ENCODE measurements at places on chromosomes 1 and 21.

DNA sequence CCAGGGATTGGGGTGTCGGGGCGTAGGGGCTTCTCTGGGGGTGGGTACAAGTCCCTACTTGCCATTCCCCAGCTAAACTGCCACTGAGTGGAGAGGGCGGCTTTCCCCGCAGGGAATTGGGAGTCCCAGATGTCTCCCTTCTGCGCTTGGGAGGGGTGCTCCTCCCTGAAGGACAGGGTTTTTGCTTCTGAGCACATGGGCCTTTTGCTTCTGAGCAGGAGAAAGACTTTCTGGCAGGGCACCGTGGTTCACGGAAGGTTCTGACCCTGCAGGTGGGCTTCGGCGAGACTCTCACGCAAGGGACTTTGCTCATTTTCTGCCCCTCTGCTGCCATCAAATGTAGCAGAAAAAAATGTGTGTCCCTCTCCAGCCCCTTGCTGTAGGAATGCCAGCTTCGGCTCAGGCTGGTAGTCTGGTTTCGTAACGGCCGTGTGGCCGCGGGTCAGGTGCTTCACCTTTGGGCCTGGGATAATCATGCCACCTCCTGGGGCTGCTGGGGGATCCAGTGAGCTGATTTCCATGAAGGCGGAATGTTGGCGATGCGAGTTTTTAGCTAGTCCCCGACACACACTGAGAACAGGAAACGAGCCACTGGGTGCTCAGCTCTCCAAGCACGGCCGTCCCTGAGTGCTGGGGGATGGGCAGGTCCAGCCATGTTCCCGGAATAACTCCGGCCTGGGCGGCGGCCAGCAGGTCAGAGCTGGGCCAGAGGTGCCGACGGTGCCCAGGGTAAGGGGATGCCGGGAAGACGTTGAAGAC is 364.0 kb downstream of the CAMTA1 start:
- DNase-seq, result peak; percentile 52

DNA sequence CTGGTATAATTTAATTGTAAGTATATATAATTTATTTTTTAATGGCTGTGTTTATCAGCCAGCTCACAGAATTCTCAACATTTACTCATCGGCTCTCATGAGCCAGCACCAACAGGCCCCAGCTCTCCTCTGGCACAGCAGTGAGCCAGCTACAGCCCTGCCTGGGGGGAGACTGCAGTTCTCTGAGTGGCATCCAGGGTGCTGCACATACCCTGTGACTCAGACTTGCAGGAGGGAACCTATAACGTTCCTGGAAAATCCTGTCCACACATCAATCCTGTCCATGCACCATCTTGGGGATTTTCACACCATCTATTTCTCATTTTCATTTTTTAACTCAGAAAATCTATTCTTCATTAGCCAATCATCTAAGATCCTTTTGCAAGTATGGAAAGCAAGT is 36.5 kb downstream of the FHAD1 start:
- no peak for DNase-seq

DNA sequence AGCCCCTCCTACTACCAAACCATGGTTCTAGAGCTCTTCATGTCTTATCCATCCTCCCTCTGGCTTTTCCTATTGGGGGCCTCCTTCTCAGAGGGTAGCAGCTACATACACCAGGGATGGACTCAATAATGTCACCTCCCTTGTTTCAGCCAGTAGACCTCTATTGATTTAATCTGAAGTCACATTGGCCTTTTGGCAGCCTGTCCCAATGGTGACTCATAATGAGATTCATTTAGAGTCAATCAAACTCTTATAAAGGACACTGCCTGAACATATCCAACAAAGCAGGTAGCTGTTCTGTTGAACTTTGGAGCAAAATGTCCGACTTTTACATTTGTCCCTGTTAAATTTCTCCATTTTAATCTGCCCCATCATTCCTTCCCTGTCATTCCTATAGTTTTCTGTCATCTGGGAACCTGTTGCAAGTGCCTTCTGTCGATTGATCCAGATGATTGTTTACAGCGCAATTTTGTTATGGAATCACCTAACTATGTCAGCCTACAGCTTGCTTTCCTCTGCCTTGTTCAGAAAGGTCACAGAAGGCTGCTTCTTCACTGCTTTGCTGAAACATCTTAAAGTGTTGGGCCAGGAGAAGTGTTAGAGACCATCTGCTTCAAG is 105.9 kb downstream of the ETS2 start:
- DNase-seq, result no peak

GRCh38 chr1:70887936-70888335 is 159.7 kb downstream of the PTGER3 start:
- no peak for DNase-seq

- DNase-seq, result peak; percentile 50
Observed at GRCh38 chr1:153540394-153541361, at the start of gene S100A5. S100A5 (minus strand) TSS chr1:153540934; CDS start chr1:153540191, 743 bp downstream.

DNA sequence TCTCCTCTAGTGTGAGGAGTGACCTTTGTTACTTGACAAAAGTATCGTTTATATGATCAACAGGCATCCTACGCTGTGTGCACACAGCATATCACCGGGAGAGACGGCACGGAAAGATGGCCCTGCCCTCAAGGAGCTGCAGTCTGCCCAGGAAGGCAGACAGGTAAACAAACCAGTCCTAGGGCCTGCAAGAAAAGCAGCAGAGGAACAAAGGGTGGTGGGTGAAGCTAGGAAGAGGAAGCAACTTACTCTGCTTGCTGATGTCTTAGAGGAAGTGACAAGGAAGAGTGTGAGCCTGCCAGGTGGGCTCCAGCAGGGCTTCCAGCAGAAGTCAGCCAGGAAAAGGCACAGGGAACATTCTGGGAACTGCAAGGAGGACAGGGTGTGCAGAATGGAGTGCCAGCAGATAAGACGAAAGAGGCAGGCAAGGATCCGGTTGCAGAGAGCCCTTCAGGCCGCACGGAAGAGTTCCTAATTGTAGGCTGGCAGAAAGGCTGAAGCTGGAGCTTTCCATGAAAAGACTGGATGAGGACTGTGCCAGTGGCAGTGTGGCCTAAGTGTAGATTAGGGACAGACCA is 106.7 kb downstream of the SLC45A1 start:
- DNase-seq, result no peak

GRCh38 chr21:29641635-29642550 is 297.9 kb downstream of the GRIK1 start:
- DNase-seq, result no peak

GRCh38 chr1:73029571-73029970 is 747.2 kb upstream of the NEGR1 start:
- no peak for DNase-seq

DNA sequence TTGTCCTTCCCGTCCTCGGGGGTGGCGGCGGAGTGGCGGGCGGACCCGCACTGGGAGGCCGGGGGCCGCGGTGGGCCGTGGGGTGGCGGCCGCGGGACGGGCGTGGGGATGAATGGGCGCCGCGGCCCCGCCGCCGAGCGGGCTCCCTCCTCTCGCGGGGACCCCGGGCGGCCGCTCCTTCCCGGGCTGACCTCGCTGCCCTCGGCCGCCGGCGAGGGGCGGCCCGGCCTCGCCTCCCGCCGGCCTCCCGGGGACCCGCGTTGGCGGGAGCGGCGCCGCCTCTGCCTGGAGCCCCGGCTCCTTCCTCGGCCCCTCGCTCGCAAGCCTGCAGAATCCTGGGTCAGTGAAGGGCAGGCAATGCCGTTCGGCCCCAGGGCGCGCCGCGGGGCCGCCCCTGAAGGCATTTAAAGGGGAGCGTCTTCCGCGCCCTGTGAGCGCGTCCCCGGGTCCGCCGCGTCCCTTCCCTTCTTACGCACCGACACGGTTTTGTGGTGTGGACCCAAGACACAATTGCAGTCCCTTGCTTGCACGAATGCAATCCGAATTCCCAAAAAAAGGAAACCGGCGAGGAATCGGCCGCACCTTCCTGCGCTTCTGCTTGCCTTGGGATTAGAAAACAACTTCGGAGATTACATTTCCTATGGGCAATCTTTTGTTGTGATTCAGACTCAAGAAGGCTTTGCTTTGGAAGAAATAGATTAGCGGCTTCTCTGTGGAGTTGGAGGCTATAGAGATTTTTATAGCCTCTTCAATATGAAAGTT is 776 bp downstream of the ITSN1 start:
- DNase-seq, result no peak

- DNase-seq, result no peak
Observed at GRCh38 chr1:56933161-56933560, 32.7 kb downstream of the C8B start.

DNA sequence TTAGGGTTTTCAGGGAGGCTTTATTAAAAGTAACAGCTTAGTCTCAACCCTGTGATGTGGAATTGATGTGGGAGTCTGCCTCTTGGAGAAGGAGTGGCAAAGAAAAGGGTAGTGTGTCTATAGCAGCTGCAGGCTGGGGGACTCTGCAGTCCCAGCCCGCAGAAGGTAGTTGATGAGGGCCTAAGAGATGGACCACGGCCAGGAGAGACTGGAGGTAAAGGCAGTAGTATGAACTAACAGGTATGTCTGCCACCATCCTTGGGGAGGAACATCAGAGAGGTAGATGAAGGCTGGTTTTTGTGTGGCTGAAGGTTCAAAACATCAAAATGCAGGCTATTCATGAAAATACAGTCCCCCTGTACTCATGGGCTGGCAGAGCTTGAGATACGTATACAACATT is 112.1 kb downstream of the KCTD3 start:
- no peak for DNase-seq

DNA sequence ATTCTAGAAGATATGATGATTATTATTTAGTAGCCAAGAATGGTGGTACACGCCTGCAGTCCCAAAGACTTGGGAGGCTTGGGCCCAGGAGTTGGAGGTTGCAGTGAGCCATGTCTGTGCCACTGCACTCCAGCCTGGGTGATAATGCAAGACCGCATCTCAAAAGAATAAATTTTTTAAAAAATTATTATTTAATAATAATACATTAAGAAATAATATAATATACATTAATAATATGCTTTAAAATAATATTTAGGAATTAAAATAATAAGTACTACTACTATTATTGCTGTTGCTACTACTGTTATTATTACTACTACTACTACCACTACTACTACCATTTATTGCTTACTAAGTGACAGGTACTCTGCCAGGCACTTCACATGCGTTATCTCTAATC is 27.2 kb downstream of the CCDC30 start:
- DNase-seq, result no peak

All from renal pelvis (tissue), 12 donors.